MG63 (cell line): ENCODE measurements at places on chromosomes 3 and 15. TPM values are rescaled to one million over a fixed set of nuclear protein-coding genes. Genes with fewer than 3 reads are reported as not detected.

GRCh38 chr15:32956711-32957110, 237.8 kb downstream of the FMN1 start:
- DNase-seq, result no peak

CNTN4 gene
- not detected in 2 replicates for total RNA-seq

MYO5C gene
- total RNA-seq, result not detected in 2 replicates

DNA sequence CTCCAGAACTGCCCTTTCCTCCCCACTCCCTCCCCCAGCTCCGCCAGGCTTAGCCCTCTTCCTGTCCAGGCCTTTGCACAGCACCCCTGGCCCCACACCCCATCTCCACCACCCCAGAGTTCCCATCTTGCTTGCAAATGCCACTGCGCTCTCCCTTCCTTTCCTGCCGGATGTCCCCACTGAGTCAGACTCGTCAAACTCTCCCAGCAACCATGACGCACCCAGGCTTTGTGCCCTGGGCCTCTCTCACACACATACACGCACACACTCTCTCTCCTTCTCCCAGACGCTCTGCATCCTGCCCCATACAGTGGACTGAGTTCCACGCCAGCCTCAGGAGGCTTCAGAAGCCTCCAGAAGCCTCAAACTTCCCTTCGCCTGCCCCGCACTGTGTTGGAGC, 2.8 kb upstream of the CCDC9B start:
- peak; percentile 57 for DNase-seq

MUC13 gene
- not detected in 2 replicates for total RNA-seq

- DNase-seq, result no peak
Observed at GRCh38 chr3:31350307-31350706, 182.4 kb upstream of the STT3B start.

SGO1 gene
- total RNA-seq, result 4.4 and 10.6 TPM in 2 replicates

- DNase-seq, result no peak
Observed at GRCh38 chr3:117611211-117611610, 901.6 kb downstream of the TUSC7 start.

- DNase-seq, result no peak
Observed at GRCh38 chr3:191136347-191136746, 62.7 kb upstream of the OSTN start.

HDAC11 gene
- total RNA-seq, result 13.4 and 40.4 TPM in 2 replicates

DNA sequence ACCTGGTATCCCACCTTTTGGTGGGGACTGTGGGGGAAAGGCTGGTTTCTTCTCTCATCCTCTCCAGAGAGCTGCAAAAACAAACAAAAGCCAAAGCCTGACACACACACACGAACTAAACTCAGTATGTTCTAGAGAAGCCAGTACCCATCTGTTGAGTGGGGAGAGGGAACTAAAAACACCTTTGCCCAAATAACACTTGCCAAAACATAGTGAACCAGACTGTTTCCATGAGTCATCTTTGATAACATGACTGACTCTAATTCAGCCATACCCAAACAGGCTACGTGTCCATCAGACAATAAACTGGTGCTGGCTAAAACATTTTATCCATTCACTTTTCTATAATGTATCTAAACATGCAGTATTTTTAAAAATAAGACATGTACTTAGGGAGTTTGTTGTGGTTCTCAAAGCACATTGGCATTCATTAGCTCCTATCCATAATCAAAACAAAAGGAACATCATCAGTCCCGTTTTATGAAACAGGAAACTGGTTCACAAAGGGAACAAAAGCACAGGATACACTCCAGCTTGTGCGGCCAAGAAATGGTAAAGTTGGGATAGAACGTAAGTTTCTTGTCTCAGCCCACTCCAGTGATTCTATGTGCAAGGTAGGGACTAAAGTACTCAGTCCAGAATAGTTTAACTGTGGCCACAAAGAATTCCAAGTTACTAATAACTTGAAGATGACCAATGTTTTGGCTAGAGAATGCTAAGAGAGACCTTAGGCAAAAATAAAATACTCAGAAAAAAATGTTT, 16.1 kb downstream of the LYSMD2 start:
- DNase-seq, result no peak

DNA sequence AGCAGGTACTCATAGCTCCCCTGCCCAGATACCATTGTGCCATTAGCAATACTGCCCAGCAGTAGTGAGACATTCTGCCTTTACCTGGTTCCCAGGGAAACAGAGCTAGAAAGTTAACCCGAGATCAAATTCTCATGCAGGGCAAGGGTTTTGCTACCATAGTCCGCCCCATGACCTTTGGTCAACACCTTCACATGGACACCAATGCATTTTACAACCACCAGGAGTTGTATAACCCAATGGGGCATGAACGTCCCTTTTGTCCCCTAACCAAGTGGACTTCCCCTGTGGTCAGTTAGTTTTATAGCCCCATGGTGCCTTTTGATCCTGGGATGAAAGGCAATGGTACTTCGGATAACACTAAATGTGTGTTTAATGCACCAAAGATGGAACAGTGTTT, 151.7 kb upstream of the IQSEC1 start:
- DNase-seq, result no peak

GRCh38 chr3:14378415-14378814, 24.0 kb upstream of the SLC6A6 start:
- DNase-seq, result no peak

- peak; percentile 35 for DNase-seq
Observed at GRCh38 chr15:45645026-45645980, 10.5 kb downstream of the SQOR start.

DNA sequence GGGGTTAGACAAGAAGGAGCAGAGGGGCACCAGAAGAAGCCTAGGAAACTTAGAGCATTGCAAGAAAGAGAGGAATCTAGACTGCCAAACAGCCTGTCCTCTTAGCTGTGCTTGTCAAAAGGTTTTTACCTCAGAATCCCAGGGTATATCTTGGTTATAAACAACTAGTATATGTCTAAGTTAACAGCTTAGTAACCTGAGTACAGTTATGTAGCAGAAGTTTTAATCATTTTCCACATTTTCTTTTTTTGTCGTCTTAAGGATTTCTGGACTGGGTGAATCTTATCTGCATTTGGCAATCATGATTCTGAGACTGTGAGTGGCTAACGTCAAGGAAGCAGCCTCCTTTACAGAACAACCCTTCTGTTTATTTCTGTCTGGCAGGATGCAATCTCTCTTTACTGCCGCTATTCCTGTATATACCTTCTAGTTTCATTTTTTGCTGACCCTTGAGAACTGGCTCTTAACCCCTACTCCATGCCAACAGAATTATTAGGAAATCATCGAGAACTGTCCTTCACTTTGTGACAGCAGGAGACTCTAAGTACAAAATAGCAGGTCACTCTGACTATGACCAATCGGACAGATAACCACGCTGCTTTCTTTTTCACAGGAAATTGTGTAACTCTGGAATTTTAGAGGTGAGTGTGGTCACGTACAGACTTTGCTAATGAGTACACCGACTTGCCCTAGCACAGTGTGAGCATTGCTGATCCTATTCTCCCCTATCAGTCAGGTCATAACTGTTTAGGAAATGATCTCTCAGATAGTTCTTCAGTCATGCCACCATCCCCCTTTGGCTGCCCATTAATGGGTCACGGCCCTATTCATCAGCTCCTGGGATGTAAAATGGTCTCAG, 3.3 kb upstream of the CP start:
- peak; percentile 49 for DNase-seq

- DNase-seq, result no peak
Observed at GRCh38 chr3:193842029-193842798, 249.2 kb downstream of the OPA1 start.

UBE3A gene
- total RNA-seq, result 42.3 and 53.4 TPM in 2 replicates

MUC4 gene
- total RNA-seq, result not detected in 2 replicates

CRABP1 gene
- not detected in 2 replicates for total RNA-seq

DNA sequence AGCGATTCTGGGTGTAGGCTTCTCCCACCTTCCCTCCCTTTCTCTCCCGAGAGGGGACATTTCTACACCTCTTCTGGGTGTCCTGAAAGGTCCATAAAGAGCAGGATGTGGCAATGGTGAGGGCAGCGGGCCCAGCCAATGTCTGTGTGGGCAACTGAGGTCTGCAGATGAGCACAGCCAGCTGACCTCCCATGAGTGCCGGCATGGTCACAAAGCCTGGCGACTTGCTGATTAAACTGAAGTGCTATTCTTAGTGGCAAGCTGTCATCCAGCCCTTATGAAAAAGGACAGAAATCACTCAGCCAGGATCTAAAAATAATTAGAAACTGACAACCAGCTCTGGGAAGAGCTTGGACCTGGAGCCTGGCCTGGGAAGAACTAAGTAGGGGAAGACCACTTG, 124.3 kb upstream of the RGMA start:
- DNase-seq, result no peak

- no peak for DNase-seq
Observed at GRCh38 chr3:123349566-123350435, 99.1 kb downstream of the ADCY5 start.

DNA sequence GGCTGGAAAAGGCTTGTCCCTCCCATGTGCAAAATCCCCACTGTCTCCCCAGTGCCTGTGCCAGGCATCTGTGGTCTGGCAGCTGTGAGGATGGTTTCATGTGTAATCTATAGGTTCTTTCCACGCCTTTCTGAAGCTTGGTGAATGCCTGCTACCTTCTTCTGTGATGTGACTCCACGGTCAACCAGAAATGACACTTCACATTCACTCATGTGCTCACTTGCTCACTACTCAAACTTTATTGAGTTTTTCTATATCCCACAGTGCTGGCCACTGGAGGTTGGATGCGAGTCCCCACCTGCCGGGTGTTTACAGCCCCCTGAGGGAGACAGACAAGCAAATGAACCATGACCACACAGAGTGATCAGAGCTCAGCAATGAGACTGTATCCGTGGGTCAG, 27.9 kb upstream of the TLE3 start:
- DNase-seq, result no peak

LAMB2 gene
- 32.7 and 99.4 TPM in 2 replicates for total RNA-seq

DNA sequence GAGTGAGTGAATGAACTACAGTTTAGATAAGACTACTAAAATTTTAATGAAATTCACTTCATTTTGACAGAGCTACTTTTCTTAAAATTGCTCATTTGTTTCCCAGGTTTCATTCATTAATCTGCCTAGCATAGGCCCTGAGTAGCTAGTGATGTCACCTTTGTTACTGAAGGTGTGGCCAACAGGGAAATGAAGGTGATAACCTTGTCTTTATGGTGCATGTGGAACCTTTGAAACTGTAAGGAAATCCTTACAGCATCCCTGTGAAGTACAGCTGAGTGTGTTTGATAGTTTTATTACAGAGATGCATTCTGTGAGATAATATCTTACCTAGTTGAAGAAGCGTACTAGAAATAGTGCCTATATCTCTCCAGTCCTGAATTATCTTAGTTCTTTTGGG, 112.9 kb downstream of the AKAP13 start:
- DNase-seq, result no peak

CPEB1 gene
- 14.1 and 32.7 TPM in 2 replicates for total RNA-seq

DNA sequence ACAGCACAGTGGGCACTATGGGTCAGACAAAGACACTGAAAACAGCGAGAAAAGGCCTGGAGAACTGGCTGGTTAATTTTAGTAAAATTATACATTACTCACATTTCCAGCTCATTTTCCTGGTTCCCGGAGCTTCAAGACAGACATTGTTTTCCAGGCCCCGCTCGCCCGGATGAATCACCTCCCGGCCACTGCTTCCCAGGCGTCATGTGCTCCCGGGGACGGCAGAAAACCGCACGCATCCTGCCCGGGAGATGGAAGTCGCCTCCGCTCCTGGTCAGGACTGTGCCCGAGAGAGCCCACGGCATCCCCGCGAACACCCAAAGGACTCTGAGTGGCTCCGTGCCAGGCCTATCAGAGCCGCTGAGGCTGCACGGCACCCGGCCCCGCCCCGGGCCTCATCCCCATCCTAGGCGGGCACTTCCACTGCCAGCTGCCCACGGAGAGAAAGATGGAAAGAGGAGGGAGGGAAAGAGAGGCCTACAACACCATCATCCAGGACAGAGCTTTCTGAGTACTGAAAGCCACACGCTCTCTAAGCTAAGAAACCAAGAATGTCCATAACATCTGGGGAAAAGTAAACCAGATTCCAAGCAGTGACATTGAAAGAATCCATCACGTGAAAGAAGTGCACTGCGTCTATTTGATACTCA, 75.1 kb downstream of the VGLL4 start:
- DNase-seq, result peak; percentile 89

- DNase-seq, result no peak
Observed at GRCh38 chr3:9149566-9149965, 99.9 kb downstream of the SRGAP3 start.

- DNase-seq, result no peak
Observed at GRCh38 chr3:189108735-189109134, 63.0 kb upstream of the TPRG1 start.

GRCh38 chr3:12224181-12225147, 64.4 kb upstream of the PPARG start:
- peak; percentile 31 for DNase-seq
